Stimulated activated CD4-positive, alpha-beta T cell treated with anti-CD3 and anti-CD28 coated beads, Interleukin-15, amount 100 ng/mL, for 24 hours (primary cell): ENCODE measurements at places on chromosomes 7 and 10.
A peak's percentile ranks its signal among the peaks of the same experiment; 100 is the strongest.

DNA sequence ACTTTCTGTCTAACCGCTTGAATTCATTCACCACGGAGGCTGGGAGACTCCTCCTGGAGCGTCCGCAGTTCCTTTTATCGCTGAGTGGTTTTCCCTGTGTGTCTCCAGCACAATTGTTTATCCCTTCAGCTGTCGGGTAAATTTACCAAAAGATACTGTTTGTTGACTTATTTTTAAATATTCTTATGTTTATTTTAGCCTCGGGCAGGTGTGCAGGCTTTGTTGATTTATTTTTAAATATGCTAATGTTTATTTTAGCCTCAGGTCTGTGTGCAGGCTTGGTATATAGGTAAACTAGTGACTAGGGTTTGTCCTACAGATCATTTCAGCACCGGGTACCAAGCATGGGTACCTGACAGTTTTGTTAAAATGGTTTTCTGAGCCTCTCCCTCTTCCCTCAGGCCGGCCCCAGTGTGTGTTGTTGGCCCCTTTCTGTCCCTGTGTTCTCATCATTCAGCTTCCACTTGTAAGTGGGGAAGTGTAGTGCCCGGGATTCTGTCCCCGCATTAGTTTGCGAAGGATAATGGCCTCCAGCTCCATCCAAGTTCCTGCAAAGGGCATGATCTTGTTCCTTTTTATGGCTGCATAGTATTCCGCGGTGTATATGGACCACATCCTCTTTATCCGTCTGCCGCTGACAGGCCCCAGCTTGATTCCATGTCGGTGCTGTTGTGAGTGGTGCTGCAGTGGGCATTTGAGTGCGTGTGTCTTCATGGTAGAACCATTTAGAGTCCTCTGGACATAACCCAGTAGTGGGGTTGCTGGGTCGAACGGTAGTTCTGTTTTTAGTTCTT lies 5.3 kb downstream of the GET4 start:
- no peak for DNase-seq

GRCh38 chr7:122616951-122617350 lies 82.0 kb downstream of the RNF133 start:
- no peak for DNase-seq

DNA sequence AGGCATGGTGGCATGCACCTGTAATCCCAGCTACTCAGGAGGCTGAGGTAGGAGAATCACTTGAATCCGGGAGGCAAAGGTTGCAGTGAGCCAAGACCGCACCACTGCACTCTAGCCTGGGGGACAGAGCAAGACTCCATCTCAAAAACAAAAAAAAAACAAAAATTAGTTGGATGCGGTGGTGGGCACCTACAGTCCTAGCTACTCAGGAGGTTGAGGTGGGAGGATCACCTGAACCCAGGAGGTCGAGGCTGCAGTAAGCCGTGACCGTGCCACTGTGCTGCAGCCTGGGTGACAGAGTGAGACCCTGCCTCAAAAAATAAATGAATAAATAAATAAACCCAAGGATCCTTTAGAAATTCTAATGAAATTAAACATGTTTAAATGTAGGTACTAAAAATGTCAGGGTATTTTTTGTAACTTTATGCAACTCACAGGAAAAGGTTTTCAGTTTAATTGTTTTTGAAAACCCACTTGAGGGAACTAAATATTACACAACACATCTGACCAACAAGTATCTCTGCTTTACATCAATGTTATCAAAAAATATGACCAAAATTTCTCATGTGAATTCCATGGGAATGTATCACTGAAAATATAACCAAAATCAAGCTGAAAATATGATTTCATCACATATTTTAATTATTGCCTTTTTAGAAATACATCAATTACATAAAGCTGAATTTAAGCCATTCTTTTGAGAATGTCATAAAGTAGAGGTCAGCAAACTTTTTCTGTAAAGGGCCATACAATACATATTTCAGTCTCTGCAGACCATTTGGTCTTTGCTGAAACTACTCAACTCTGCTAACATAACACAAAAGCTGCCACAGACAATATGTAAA lies 23.9 kb downstream of the UPF2 start:
- no peak for DNase-seq

DNA sequence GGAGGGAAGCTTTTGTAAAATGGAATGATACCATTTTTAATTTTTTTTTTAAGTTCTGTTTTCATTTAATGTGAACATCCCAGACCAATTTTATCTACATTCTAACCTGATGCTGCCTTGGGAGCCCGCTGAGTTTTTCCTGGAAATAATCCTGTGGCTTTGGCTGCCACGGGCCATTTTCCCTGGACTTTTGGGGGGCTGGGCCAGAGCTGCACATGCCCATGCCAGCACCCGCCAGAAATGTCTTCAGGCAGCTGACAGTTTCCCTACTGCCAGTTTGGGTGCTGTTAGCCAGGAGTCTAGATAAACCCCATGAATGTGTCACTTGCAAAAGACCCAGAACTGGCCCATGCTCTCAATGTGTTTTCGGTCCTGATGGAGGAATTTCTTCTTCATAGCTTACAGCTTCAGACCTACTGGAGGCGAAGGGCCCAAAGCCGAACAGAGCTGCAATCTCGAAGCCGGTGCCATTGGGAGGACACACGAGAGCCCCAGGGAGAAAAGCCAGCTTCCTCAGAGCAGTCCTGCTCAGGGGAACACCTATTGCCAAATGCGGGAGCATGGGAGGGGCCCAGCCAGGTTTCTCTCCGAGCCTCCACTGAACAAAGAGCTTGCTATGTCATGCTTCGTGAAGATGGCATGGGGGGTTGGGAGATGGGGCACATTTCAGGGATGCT lies 444.2 kb upstream of the MKI67 start:
- DNase-seq = no peak

GRCh38 chr7:130891254-130892094 lies 157.5 kb upstream of the KLF14 start:
- no peak for DNase-seq

DNA sequence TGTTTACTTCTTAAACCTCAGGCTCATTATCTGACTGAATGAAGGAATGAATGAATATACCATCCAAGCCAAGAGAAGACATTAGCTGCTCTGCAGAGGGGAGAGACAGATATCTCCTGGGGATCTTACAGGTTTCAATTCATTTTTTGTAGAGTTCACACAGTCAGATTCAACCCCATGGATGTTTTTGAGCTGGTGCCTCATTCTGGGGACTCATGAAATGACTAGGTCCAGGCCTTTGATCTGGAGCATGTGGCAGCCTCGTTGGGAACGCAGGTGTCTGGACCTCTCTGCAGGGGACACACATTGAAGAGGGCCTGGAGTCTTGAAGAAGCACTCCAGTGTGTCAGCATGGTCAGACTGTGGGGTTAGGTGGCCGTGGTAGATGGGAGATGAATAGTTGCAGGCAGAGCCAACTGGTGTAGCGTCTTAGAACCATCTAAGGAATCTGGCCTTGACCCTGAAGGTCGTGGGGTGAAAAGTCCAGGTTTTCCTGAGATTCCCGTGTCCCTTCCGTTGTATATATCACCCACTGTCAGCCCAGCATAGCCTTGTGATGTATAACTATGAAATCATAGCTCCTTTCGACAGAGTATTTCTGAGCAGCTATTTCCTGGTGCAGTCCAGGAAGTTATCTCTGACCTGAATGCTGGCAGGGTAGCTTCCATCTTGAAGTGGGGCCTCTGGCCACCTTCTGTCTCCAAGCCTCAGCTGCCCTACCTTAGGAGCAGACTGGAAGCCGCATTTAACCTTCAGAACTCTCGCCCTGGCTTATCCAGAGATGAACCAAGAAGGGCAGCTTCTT lies 22.3 kb downstream of the BTBD16 start:
- peak; percentile 9 for DNase-seq

- no peak for DNase-seq
Observed at GRCh38 chr7:94250124-94250523, 144.6 kb upstream of the COL1A2 start.

- DNase-seq = peak; percentile 65
Observed at GRCh38 chr10:45001381-45002148, 842 bp downstream of the ZNF22 start.

GRCh38 chr10:119735451-119735850 lies 9.6 kb downstream of the INPP5F start:
- no peak for DNase-seq

DNA sequence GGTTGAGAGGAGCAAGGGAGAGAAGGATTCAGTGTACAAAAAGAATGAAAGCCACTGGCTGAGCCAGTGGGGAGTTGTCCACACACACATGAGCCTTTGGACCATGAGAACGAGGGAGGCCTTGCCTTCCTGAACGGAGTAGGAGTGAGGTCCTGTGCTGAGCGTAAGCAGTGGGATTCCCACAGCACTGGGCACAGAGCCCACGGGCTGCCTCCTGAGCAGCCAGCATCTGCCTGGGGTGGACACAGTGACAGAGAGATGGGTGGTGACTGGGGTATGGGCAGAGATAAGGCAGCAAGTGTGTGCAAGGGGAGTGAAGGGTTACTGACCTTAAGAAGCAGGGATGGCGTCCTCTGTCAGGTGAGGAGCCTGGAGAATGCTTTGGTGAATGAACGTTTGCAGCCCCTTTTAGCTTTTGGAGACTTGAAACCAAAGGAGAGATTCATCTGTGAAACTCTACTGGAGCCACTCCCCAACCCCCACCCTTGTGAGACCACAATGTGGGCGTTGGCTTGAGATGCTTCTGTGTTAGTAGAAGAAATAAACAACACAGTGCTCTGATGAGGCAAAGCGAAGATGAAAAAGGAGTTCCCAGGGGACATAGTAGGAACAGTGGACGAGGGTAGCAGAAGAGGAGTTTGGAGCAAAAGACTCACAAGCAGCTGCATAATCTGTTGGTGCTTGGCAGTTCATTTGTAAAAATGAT lies 56.5 kb downstream of the FIGNL1 start:
- peak; percentile 60 for DNase-seq

DNA sequence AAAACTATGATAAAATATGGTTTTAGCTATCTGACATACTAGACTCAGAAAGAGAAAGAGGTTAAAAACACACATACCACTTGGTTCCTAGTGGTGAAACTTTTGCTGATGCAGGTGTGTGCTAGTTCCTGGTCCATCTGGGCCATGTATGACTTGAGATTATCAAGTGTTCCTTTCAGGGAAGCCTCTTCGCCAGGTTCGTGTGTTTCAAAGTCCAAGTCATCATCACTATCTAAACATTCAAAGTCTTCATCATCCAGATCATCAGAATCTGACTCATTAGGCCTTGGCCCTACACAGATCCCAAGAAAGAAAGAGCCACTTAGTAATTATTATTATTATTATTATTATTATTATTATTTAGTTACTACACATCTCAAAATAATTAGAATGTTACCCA lies 26.4 kb downstream of the NUDT13 start:
- DNase-seq = no peak

GRCh38 chr7:46716926-46717325 lies 795.9 kb upstream of the IGFBP3 start:
- no peak for DNase-seq

DNA sequence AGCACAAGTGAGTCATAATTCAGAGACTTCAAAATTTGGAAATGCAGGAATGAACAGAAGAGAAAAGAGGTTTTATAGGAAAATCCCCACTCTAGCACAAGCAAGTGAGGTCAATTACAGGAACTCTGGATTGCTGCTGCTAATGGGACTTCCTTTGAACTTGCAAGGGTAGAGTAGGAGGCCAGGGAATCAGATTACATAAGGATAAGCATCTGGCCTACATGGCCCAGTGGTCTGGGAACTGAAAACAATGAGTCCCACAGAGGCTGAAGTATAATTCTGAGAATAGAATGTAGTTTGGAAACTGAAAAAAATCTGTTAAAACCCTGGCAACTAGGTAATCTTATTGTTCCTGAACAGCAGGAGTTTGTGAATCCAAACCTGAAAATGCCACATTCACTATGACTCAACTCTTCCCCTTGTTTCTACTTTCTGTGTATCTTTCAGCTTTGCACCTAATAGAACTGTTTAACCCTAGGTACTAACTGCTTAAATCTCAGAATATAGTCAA lies 66.5 kb downstream of the CTNNA3 start:
- DNase-seq = no peak
